ENCODE measurements at places on chromosomes 5 and 9.

- peak; percentile 94 for DNase-seq
Measured at GRCh38 chr5:80318212-80318611, 1.6 kb upstream of the SPZ1 start.

DNA sequence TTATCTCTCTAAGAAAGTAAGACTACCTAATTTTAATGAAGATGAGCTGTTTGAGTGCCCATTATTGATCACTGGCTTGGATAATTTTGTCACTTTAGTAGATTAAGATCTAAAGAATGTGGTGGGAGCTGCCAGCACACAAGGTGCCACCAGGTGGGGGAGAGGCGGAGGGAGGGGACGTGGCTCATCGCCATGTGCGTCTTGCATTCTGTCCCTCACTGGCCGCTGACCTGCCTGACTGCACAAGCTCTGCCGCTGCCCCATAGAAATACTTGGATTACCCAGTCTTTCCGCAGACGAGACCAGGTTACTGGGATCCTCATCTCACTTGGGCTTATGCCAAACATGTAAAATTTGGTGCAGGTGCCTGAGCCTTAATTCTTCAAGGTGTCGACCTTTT is 37.6 kb downstream of the RHOBTB3 start:
- no peak for DNase-seq

DNA sequence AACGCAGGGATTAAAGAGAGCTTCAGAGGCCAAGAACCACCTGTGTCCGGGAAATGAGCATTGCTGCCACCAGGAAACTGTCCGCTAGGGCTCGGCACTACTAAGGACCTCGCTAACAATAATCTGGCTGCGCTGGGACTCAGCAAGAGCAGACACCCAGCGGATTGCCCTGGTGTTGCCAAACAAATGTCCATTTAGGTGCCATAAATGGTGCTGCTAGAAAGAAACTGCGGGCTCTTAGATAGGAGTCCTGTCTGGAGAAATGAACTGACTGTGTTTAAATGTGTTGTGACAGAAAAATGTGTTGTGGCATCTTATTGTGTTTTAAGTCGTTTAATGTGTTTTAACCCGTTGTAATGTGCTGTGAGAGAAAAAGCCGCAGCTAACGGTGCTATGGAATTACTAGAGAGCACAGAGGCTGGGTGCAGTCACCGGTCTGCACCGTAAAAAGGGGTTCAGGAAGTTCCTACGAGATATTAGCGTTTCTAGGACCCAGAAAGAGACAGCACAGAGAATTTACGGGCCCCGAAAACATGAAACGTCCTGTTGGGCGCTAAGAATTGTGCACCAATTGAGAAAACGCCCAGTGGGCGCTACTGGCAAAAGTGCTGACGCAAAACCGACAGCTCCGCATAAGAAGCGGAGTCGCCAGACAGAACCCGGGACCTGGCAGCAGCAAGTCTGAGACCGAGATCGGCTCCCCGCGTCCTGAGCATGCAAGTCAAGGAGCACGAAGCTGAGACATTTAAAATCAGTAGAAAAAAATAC is 90.6 kb downstream of the ANXA2R start:
- DNase-seq, result peak; percentile 94

DNA sequence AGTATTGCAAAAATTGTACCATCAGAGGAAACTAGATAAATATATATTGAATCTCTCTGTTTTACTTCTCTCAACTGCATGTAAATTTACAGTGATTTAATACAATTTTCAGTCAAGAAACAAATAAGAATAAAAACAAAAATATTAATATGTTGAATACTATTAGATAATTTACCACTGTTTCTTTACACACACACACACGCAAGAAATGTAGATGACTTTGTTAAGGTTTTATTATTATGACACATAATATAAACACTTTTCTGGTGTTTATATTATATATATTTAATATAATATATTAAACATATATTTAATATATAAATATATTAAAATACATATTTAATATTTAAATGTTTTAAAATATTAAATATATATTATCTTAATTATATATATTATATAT is 814.3 kb upstream of the CDH10 start:
- DNase-seq, result no peak

Data from osteoblast (primary cell).